ENCODE measurements at places on chromosomes 3 and 15.

- DNase-seq, result no peak
These were observed 21.4 kb downstream of the BMF start for GRCh38 chr15:40087068-40087810.

DNA sequence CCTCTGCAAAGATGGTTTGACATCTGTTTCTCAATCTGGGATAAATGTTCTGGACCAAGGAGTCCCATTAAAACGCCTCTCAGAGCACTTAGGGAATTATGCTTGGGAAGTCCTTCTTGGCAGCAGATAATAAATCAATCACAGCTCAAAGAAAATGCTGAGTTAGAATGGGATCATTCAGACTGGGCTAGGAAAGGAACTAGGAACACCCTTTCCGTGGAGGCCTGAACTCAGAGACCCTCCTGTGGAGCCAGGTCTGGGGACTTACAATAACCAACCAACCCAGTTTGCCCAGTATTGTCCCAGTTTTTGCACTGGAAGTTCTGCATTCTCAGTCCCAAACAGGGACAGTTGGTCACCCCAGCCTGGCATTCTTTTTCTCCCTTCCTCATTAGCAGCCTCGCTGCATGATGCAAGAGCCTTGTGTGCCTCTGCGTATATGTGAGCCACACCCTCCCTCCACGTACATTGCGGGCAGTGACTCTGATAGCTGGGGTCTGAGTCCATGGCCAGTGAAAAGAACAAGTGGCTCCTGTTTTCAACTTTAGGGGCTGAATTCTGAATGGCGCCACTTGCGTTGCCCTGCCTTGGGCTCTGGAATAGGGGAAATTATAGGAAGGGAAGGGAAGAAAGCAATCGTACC lies 88.7 kb downstream of the SEMA5B start:
- DNase-seq, result no peak

DNA sequence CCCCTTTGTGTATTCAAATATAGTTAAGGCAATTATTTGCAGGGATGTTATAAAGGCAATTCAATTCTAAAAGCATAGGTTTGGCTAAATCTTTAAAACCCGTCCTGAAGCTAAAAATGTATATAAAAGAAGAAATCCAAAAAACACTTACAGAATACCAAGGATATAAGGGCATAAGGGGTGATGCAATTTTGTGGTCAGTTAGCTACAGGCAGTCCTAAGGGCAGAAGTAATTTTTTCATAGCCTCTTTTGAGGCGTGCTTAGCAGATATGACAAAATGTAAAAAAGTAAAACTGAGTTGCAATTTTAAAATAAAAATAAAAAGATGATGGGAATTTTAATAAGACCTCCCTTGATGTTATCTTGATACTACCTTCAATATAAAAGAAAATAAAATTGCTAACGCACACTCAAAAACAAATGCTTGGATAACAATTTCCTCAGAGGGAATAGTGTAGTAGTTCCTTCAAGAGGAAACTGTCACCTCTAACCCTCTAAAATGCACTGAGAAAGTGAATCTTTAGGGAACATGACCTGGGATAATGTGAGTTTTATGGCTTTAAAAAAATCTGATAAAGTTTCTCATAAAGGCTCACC lies 104.2 kb downstream of the MYH15 start:
- no peak for DNase-seq

DNA sequence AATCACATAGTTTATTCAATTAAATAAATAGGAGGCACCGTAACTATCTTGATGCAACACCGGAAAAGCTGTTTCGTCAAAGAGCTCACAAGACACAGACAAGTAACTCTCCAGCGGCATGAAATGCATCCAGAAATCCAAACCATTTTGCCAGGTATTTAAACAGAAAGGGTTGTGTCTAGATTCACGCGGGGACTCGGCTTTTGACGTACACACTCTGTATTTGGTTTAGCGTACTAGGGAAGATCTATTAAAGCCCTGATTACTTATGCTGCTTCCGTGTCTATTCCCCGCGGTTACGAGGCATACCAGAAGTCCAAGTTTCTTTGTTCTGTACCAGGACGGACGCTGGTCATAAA lies 718 bp downstream of the BNIP2 start:
- peak; percentile 36 for DNase-seq

- no peak for DNase-seq
These were observed 1.5 kb upstream of the SMAD3 start for GRCh38 chr15:67063689-67064606.

DNA sequence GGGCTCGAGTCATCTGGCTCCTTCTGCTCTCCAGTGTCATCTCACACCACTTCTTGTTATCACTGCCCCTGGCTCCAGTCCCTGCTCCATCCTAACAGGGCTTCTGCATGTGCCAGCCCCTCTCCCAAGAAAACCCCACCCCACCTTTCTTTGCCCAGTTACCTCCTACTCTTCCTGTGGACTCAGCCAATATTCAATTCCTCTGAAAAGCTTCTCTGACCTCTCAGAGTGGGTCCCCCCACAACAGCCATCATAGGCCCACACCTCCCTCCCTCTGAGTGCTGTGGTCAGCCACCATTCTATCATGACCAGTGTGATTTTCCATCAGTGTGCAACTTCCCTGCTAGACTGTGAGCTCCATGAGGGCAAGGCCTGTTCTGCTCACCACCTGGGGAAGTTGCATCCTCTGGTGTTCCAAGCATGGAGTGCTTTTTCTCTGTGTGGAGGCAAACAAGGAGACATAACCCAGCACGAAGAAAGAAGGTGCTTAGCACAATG lies 71.6 kb downstream of the ADCY5 start:
- no peak for DNase-seq

GRCh38 chr3:184583578-184584451 lies 22.2 kb downstream of the EPHB3 start:
- no peak for DNase-seq

DNA sequence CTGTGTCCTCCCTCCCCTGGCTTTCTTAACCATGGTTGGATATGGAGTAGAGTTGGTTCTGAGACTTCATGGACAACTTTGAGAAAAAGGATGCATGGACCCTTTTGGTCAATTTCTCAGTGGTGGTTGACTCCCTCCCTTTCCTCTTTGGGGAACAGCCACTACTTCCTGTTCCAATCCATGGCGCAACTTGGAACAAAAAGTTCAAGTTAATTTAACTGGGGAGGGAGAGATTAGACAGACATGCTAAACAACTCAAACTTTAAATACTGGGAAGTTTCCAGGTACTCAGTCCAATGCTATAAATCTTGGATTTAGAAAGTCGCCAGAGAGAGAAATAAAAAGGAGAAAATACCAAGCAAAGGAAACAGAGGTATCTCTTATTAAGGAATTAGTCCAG lies 202.2 kb downstream of the PDZRN3 start:
- DNase-seq, result no peak

DNA sequence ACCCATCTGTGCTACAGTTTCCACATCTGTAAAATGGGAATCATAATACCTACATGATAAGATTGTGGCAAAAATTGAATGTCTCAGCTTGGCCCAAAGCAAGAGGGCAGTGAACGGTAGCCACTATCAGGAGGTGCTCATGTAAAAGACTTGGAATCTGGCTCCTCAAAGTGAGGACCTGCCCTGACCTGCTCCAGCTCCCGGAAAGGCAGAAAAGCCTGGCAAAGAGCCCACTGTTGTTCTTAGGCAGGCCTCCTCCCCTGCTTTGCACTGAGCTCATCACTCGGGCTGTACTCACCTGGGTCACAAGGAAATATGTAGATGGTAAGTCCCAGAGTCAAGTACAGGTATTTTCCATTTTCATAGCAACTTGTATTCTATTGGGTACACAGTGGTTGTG lies 250.7 kb upstream of the TBL1XR1 start:
- DNase-seq, result no peak

DNA sequence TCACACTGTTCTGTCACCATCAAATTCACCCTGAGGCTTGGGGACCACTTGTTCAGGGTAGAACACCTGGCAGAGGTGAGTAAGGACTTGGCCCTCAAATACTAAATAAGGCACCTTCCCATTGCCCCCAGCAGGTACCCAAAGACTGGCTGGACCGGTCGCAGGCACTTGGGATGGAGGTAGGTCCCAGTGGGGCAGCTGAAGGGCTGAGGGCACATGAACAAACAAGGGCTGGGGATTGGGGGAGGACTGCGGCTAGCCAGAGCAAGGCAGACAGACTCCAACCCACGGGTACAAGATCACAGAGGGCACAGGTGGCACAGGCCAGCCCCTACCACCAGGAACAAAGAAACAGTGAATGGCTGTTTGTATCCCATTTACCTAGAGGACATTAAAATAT lies 1.9 kb downstream of the MRPS25 start:
- no peak for DNase-seq

DNA sequence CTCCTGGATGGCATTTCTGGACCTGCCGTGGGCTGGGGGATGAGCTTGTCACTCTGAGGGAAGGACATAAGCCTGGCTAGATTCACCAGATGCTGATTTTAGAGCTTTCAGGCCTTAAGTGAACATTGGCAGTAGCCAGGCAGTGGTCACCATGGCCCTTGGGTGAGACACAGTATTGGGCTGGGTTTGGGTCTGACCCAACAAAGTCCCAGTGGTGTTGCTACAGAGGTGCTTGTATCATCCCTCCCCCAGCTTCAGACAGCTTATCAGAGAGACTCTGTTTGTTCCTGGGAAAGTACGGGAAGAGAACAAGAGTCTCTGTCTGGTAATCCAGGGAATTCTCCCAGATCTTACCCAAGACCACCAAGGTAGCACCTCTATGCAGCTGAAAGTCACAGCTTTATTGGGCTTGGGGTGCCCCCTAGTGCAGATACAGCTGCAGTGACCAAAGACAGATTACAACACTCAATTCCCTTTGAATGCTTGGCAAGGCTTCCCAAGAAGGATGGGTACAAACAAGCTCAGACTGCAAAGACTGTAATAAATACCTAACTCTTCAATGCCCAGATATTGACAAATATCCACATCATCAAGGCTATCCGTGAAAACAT lies 9.8 kb upstream of the RUVBL1 start:
- DNase-seq, result no peak

DNA sequence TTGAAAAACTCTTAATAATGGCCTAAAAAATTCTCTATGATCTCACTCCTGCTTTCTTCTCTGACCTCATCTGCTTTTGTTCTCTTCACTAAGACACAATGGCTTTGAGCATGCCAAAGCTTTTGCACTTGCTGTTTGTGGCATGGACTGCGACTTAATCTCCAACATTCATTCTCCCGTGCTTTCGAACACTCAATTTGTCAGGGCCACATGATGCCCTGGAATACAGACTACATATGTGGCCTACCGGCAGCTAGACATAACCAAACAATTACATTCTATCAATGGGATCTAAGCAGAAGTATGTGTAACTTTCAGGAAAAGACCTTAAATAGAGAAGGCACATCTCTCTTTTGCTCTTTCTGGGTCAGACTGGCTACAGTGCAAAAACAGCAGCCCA lies 506.5 kb downstream of the MAGI1 start:
- DNase-seq, result no peak

DNA sequence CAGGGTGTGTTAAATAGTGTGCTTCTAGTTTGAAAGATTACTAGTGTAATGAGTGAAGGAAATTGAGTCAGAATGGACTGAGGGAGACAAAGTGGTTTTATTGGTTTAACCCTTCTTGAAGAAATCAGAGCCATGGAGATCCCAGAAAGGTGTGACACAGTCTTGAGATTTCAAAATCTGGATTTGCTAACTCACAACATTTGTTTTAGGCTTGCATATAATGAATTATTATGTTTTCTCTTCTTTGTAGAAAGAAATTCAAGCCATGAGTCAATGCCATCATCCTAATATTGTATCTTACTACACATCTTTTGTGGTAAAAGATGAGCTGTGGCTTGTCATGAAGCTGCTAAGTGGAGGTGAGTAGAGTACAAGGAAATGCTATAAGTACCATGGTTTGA lies 25.1 kb downstream of the OXSR1 start:
- DNase-seq, result no peak
